Stimulated activated CD8-positive, alpha-beta memory T cell treated with anti-CD3 and anti-CD28 coated beads, Interleukin-4, amount 100 ng/mL, for 1 hour (primary cell): ENCODE measurements at places on chromosomes 11 and 22.

DNA sequence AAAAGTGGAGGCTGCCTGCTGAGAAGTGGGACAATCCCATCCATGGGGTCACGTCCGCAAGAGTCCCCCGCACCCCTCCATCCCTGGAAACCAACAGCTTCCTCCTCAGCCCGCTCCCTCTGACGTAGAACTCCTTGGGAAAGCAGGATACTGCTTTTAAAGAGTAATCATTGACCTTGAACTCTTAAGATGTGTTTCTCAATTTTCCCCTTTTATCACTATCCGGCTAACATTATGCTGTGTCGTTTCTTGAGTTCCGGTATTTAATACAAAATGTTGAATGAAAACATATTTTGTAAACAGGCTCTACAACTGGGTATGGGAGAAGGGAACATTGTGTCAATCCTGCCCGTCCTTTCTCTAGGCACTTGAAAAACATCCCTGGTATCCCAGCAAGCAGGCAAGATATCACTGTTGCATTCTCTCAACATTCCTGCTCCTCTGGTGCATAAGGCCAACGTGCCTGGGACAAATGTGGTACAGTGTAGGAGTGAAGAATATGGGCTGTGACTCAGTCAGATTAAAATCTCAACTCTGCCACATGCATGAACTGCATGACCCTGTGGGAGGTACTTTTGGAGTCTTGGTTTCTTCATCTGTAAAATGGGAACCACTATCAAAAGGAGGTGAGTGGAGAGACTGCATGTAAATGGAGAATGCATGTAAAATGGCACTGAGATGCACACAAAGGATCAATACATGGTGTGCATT is 52.8 kb downstream of the WT1 start:
- DNase-seq = no peak

GRCh38 chr11:17831883-17832282 is 97.3 kb downstream of the KCNC1 start:
- DNase-seq = no peak

- no peak for DNase-seq
Measured at GRCh38 chr11:2585566-2586086, 114.2 kb downstream of the KCNQ1OT1 start.

- no peak for DNase-seq
Measured at GRCh38 chr11:12094872-12095800, 15.3 kb upstream of the MICAL2 start.

DNA sequence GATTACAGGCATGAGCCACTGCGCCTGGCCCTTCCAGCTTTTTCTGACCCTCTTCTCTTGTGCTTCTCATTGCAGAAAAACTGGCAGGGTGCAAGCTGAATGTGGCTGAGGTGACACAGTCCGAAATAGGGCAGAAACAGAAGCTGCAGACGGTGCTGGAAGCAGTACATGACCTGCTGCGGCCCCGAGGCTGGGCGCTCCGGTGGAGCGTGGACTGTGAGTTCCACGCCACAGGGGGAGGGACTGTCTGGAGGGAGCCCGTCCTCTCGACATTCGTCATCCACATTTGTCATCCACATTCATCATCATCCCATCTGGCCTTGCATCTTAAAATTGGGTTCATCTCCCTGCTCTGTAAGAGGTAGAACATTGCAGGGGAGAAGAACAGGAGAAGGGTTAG is 49.3 kb upstream of the PARVG start:
- no peak for DNase-seq

- DNase-seq = no peak
Measured at GRCh38 chr11:119480380-119481020, 57.5 kb upstream of the THY1 start.

- DNase-seq = no peak
Measured at GRCh38 chr11:61416941-61417340, 12.8 kb downstream of the CPSF7 start.

DNA sequence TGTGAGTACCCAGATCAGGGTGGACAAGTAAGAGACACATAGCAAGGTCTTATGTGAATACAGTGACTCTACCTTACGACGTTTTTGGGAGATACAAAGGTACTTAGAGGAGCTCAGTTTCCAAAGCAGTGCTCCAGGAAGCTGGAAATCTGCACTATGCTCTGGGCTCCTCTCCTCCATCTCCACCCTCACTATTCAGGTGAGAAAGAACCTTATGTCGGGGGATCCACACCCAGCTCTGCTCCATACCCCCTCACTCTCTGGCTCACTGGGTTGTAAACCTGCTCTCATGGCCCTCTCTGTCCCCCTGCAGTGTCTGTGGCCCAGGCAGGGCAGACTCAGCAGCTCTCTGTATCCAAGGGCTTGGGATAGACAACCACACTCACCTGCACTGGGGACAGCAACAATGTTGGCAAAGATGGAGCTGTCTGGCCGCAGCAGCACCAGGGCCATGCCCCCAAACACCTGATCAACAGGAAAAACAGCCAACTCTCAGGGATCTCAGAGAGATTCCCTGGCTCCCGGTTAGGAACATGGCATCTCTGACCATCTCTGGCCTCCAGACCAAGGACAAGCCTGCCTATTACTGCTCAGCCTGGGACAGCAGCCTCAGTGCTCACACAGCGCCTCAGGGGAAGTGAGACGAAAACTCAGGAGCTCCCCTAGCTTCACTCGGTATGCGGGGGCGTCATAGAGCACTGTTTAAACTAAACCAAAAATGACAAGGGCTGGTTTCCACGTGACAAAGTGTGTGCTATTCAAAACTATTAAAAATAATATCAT is 60.9 kb upstream of the TOP3B start:
- no peak for DNase-seq

DNA sequence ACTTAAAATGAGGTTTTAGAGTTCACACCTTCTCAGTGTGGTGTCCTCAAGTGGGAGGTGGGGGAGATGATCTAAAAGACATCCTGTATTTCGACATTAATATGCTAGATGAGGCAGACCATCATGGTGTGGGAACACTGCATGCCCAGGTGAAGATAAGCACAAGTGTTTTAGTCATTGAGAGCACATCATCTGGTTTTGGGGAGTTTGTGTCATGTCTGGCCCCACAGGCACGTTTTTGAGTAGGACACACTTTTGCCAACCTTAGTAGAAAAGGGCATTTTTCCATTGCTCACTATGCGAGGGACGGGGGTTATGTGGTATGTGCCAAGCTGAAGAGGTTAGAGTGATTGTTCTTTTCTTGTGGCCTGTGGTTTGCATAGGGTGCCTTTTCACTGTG is 189.3 kb downstream of the DBX1 start:
- no peak for DNase-seq

- no peak for DNase-seq
Measured at GRCh38 chr11:76228875-76229149, 22.5 kb upstream of the WNT11 start.

DNA sequence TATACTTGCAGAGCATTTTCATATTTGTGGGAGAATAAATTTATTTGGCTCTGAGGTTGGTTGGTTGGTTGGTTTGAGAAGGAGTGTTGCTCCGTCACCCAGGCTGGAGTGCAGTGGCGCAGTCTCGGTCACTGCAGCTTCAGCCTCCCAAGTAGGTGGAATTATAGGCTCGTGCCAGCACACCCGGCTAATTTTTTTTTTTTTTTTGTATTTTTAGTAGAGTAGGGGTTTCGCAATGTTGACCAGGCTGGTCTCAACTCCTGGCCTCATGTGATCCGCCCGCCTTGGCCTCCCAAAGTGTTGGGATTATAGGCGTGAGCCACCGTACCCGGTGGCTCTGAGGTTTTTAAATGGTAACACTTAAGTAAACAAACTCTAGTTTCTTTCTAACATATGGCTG is 161.1 kb downstream of the TEAD1 start:
- DNase-seq = no peak

DNA sequence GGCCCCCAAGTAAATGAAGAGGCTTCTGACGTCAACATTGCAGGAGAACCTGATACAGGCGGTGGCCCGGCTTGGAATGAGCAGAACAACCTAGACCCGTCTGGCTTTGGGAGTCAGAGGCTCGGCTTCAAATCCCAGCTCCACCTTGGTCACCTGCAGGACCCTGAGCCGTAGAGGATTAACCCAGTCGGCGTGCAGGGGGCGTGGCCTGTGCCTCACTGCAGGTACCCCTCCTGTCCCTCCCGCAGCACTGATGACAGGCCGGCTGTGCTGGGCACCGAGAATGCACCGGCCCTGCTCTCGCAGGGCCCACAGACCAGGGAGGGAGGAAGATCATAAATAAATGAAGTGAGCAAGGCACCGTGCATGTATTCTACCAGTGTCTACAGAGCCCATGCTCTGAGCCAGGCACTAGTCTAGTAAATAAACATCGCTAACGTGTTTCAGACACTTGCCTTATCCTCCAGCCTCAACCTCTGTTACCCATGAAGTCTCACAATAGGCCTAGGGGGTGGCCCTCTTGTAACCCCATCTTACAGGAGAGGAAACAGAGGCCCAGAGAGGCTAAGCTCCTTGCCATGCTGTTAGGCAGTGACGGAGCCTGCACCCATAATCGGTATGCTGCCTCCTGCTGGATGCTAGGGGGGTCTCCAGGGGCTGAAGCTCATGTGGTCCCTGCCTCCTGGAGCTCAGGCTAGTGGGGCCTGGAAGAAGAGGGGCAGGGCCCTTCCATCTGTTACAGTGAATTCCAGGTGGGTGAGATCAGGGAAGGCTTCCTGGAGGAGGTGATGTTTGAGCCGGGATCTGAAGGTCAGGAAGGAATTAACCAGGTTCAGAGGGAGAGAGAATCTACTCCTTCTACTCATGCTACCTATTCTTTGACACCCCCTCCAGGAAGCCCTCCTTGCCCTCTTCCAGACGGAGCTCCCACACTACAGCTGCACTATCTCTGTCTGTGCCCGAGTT is 53.4 kb downstream of the RTL6 start:
- DNase-seq = no peak

DNA sequence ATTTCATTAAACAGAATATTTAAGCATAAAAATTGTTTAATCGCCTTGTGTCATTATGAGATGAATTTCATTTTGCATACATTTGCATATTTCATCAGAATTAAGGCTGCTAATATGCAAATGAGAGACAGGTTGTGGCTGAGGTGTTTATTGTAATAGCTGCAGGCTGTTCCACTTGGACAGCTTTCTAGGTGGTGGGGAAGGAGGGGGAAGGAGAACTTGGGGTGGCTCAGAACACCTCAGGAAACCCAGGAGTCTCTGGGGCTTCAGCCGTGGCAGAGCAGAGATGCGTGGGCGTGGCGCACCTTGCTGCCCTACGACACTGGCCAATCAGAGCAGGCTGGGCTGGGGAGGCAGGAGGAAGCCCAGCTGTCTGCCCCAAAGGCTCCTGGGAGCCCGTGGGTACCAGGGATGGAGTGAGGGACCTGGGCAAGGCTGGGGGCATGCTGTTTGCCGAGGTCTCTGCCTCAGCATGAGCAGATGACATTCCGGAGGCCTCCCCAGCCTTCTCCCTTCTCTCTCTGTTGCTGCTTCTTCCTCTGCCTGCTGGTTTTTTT is 542.9 kb downstream of the MN1 start:
- no peak for DNase-seq

GRCh38 chr11:10973416-10973815 is 115.6 kb upstream of the ZBED5 start:
- DNase-seq = no peak

GRCh38 chr22:50479721-50480120 is 1.6 kb upstream of the ADM2 start:
- DNase-seq = no peak

DNA sequence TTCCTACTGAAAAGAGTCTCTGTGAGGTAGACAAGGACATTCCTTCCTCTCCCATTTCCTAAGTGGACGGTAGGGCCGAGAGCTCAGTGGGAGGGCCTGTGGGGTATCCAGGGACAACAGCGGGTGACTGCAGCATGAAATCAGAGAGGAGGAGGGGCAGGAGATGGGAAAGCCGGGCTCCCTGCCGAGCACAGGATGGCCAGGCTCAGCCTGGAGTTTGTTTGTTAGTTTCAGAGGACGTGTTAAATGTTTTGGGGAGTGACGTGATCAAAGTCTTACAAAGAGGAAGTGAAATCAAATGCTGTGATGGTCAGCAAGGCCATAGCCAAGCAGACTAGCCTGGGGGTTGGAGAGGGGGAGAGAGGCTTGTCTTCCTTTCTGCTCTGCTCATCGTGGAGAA is 152.7 kb downstream of the ADAMTS15 start:
- no peak for DNase-seq

DNA sequence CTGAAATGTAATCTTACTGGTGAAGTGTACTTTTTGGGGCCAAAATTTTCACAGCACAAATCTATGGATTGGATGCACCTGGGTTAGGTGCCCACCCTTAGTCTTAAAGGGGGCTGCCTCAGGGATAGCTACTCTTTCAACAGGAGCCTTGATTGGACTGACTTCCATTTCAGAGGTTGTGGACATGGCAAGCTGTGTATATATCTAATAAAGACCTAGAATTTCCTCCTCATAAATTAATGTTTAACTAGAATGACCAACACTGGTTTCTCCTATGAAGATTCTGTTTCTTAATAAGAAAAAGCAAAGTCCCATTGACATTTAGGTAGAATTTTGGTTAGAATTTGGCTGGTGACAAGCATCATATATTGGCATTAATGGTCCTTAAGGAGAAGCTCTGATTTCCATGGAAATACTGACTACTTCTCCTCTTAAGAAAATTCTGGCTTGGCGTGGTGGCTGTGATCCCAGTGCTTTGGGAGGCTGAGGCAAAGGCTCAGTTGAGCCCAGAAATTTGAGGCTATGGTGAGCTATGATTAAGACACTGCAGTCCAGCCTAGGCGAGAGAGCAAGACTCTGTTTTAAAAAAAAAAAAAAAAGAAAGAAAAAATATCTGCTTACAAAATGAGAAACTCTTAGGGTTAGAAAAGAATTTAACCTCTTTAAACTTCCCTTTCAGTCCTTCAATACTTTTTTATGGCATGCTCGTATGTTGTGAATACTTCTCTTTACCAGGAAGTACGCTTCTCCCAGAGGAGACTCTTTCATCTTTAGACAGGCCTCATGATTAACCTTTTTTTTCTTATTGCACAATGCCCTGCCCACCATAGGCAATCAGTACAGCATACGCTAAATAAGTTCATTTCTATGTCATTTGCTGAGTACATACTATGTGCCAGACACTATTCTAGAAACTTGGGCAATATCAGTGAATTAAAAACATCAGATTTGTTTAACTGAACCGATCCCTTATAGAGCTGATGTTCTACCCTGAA is 77.2 kb downstream of the PRR5L start:
- no peak for DNase-seq

- no peak for DNase-seq
Measured at GRCh38 chr22:49691256-49691655, 136.4 kb downstream of the BRD1 start.

DNA sequence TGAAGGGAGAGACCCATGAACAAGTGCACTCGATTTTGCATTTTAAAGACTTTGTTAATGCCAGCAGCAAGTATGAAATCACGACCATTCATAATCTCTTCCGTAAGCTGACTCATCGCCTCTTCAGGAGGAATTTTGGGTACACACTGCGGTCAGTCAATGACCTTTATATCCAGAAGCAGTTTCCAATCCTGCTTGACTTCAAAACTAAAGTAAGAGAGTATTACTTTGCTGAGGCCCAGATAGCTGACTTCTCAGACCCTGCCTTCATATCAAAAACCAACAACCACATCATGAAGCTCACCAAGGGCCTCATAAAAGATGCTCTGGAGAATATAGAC is 5.9 kb downstream of the SERPIND1 start:
- DNase-seq = no peak
